Right cardiac atrium (tissue), 5 donors: ENCODE measurements at places on chromosomes 1 and 21. TPM values are rescaled to one million over a fixed set of nuclear protein-coding genes. Genes with fewer than 3 reads are reported as not detected.
A peak's percentile ranks its signal among the peaks of the same experiment; 100 is the strongest.

GRCh38 chr1:220787069-220787619 is 431 bp downstream of the MTARC1 start:
- no peak for DNase-seq

DNA sequence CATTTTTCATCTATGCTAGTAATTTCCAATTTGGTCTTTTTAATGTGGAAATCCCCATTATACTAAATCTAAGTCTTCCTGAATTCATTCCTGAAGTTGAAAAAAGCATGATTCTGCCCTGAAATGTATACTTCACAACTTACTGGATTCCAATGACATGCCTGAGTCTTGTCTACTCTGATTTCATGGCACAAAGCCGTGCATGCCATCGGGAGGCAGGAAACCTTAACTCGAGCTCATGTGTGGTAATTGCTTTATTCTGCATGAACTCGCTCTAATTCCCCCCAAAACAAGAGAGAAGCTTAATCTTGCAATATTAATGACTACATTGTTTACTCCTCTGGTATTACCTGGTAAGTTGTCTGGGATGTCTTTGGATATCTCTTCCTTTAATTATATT is 39.6 kb upstream of the PBX1 start:
- DNase-seq, result no peak

DNA sequence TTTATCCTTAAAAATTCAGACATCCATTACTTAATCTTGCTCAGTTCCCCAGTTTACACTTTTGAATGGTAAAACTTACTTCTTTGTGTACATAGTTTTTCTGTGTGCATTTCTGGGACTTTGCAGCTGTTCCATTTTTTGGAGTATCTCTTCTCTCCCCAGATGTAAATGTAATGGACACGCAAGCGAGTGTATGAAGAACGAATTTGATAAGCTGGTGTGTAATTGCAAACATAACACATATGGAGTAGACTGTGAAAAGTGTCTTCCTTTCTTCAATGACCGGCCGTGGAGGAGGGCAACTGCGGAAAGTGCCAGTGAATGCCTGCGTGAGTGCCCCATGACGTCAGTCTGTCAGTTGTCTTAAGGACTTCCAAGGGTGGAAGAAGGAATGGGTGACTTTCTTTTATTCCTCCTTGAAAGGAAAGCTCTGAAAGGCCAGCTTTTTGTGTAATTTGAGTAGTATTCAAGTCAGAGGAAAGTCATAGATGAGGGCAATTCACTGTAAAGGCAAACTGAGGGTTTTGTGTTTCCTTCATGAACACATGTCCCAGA is 75.7 kb upstream of the LAMC2 start:
- DNase-seq, result no peak

CRP gene
- not detected for total RNA-seq

DNA sequence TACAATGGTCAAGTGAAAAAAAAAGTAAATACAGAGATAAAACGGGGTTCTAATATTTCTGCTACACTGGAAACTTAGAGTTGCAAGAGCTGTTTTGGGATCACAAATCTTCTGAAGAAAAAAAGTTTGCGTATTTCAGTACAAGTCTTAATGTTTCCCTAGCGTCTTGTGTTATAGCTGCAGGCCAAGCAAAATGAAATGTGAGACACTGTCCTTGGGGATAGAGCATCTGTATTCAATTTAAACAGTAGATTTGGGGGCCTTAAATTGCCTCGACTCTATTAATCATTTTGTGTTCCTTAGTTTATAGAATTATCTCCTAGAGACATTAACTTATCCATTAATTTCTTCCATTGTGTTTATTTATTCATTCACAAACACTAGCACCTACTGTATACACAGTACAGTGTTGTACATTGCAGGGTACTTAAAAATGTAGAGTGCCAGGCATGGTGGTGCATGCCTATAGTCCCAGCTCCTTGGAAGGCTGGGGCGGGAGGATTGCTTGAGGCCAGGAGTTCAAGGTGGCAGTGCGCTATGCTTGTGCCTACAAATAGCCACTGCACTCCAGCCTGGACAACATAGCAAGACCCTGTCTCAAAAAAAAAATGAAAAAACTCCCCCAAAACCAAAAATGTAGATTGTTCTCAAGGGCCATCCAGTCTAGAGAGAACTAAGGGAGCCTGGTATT is 7.9 kb downstream of the DISC1 start:
- DNase-seq, result no peak

- peak; percentile 10 for DNase-seq
Measured at GRCh38 chr1:5979536-5980313, 12.5 kb downstream of the NPHP4 start.

GRCh38 chr1:92843429-92844352 is 11.9 kb downstream of the RPL5 start:
- no peak for DNase-seq

OR2T2 gene
- total RNA-seq, result not detected

LCA5L gene
- 0.59 TPM for total RNA-seq

- peak; percentile 69 for DNase-seq
Measured at GRCh38 chr1:84781946-84782771, 91.9 kb upstream of the SSX2IP start.

FAM3B gene
- total RNA-seq, result not detected

LAD1 gene
- total RNA-seq, result 1.3 TPM

DNA sequence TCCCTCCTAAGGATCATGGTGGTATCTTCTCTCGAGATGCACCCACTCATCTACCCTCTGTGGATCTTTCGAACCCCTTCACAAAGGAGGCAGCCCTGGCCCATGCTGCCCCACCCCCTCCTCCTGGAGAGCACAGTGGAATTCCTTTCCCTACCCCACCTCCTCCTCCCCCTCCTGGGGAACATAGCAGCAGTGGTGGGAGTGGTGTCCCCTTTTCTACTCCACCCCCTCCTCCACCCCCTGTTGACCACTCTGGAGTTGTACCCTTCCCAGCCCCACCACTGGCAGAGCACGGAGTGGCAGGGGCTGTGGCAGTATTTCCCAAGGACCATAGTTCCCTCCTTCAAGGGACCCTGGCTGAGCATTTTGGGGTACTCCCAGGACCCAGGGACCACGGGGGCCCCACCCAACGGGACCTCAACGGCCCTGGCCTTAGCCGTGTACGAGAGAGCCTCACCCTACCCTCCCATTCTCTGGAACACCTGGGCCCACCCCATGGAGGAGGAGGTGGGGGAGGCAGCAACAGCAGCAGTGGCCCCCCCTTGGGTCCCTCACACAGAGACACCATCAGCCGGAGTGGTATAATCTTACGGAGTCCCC is 14.5 kb upstream of the TARS2 start:
- no peak for DNase-seq
